ENCODE measurements at places on chromosomes 4 and X. TPM values are rescaled to one million over a fixed set of nuclear protein-coding genes. Genes with fewer than 3 reads are reported as not detected.

The CLDN2 gene
- 196 TPM for polyA plus RNA-seq

The MFAP3L gene
- polyA plus RNA-seq: 8.3 TPM

The USP51 gene
- polyA plus RNA-seq: 7.4 TPM

The ARMCX5 gene
- polyA plus RNA-seq: 18.5 TPM

The NHS gene
- 6.6 TPM for polyA plus RNA-seq

The GLOD5 gene
- 3.9 TPM for polyA plus RNA-seq
